ENCODE measurements at places on chromosomes 1 and 21.

DNA sequence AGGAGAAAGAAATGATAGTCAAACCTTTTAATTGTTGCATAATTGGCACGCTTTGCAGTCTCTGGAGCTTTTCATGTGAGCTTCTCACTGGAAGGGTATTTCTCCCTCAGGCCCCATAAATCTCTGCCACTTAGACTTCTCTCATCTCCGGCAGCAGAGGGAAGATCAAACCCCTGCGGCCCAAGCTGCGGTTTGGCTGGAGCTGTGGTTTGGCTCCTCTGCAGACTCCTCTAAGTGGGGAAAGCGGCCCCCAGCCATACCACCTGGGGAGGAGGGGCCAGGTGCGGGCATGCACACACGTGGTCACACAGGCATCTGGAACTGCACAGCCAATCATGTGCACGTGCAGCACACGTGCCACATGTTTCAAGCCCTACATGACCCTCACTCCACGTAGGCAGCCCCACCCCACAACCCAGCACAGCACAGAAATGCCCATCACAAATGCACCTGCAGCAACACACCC lies 58.3 kb downstream of the UBE2T start:
- DNase-seq = no peak

DNA sequence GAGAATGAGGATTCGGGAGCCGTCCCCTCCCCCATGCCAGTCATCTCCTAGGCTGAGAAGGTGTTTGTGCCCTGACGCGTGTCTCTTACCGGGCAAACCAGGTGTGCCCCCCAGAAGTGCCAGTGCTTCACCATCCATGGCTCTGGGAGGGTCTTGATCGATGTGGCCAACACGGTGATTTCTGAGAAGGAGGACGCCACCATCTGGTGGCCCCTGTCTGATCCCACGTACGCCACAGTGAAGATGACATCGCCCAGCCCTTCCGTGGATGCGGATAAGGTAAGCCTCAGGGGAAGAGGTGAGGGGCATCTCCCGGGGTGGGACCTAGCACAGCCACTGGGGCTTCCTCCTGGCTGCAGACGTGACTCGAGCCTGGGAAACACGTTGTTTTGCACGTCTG lies 959 bp downstream of the PADI6 start:
- no peak for DNase-seq

DNA sequence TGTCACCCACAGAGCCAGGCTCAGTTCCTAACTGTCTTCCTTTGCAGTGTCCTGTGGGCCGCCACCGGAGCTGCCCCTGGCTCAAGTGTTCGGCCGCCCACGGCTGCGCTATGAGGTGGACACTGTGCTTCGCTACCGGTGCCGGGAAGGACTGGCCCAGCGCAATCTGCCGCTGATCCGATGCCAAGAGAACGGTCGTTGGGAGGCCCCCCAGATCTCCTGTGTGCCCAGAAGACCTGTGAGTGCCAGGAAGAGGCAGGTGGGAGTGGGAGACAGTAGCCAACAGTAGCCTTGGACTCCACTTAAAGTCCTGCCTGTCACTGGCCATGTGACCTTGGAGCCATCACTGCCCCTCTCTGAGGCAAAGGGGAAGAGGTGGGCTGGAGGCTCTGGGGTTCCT lies 16.6 kb downstream of the BCAN start:
- no peak for DNase-seq

- peak; percentile 46 for DNase-seq
These were observed 30.3 kb upstream of the CBR3 start for GRCh38 chr21:36104317-36105300.

- no peak for DNase-seq
These were observed 4.8 kb upstream of the SLC26A9 start for GRCh38 chr1:205948039-205948438.

- no peak for DNase-seq
These were observed 6.2 kb downstream of the FAM131C start for GRCh38 chr1:16067127-16067768.

DNA sequence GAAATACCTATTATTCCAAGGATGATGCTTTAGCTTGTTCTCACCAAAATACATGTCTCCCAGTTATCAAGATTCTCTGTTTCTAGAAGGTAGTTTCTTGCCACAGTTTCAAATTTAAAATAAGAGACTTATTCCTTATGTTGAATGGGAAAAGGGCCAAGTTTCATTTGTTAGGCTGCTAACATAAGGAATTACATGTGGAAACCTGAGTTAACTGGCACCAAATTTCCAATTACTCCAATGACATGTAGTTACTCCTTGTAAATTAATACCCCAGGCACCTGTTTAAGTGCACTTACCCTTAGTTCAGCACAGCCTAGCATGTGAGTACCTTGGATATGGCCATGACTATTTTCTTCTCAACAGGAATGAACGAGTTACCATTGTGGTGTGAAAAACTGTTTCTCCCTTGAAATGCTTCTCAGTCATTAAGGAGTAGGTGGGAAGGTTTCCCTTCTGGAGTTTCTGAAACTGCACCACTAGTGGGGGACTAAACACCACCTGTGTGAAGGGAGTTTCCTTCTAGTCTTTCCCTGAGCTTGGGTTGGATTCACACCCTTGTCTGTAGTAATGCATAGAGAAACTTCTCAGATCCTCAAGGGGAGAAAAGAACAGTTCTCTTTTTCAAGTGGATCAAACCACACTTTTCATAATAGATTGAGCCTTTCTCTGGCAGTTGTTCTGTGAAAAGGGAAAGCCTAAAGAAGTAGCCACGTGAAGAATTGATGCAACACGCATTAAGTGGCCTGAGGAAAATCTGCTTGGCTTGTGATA lies 32.3 kb upstream of the LRRC8C start:
- no peak for DNase-seq
